ENCODE measurements at places on chromosomes 12 and 14.

DNA sequence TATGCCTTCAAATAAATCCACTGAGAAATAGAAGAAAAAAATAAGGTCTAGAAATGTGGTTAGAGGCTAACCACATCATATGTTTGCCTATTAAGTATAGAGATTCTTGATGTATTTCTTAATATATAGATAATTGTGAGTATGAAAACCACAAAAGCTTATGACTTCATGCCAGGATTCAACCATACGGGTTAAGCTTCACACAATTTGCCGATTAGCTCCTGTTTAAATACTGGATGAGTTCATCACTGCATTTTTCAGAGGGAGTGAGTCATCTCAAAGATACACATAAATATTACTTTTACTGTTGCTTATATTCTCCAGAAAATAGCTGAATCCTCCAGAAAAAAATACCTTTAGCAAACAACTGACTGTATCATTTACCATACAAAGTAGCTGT, 79.6 kb downstream of the RPL10L start:
- DNase-seq, result no peak

GRCh38 chr14:31122921-31123320, 84.7 kb downstream of the HECTD1 start:
- no peak for DNase-seq

- no peak for DNase-seq
Measured at GRCh38 chr12:57604454-57604991, at the start of gene DTX3. TSS of gene DTX3 (plus strand) at chr12:57604824. CDS start at chr12:57606518, 1,694 bp downstream.

- no peak for DNase-seq
Measured at GRCh38 chr14:99538275-99538674, 57.1 kb downstream of the CCNK start.

GRCh38 chr14:68501614-68502052, 291.2 kb downstream of the ZFP36L1 start:
- DNase-seq, result no peak

- DNase-seq, result no peak
Measured at GRCh38 chr12:84955298-84955697, 42.7 kb upstream of the SLC6A15 start.

GRCh38 chr14:36520601-36521525, 831 bp upstream of the NKX2-1 start:
- no peak for DNase-seq

DNA sequence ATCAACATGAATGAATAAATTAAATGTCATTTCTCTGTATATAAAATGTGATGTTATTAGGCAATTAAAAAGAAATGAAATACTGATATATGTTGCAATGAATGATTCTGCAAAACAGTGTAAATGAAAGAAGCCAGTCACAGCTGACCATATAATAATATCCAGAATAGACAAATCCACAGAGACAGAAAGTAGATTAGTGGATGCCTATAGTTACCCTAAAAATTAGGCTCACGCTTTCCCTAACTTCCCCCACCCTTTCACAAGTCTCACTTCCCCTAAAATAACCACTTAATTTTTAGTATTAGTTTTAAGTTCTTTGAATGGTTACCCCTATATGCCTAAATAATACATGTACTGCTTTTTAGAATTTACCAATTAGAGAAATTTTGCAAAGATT, 348.9 kb upstream of the FAR2 start:
- no peak for DNase-seq

DNA sequence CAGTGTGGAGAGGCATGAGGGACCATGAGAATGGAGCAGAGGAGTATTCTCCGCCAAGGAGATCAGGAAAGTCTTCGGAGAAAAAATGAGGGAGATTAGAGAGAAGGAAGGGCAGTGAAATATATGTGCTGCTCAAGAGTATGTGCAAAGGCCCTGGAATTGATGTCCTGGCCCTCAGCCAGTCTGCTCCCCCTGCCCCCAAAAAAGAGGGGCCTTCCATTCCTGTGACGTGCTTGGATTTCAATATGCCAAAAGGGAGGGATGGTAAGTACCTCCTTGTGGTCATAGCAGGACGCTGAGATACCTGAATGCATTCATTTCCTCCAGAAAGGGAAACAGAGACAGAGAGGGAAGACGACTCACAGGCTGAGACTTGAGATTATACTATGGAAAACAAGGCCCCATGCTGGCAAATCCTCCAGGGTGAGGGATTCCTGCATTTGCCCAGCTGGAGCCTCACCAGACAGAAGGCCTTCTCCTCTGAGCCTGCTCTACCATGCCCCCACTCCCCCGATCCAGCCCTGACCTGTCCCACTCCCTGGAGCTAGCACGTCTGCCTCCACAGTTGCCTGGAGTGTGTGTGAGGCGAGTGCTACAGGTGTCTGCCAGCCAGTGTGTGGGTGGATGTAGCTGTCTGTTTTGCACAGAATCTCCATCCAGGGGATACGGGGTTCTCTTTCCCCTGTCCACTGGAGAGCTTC, 3.9 kb upstream of the RARG start:
- DNase-seq, result no peak

- DNase-seq, result no peak
Measured at GRCh38 chr12:52323416-52324152, 2.4 kb upstream of the KRT83 start.

DNA sequence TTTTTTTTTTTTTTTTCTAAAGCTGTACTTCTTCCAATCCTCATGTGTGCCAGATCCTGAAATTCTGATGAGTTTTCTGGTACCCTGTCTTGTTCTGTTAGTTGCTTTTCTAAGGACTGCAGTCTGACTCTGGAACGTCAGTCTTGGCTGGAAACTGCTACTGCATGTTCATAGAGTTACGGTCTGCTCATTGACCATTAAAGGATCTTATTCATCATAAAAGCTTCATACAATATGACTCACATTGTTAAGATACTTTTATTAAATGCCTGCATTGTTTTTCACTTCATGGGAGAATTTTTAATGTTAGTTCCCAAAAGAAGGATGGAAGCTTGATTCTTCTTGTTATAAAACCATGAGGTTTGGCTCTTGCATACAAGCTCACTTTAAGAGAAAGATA, 233.6 kb downstream of the SYT10 start:
- DNase-seq, result no peak

GRCh38 chr12:54984658-54985376, at the start of gene TESPA1:
TSS of gene TESPA1 (minus strand) at chr12:54984762. CDS start at chr12:54974562, 10,200 bp downstream.
- peak; percentile 42 for DNase-seq

- DNase-seq, result peak; percentile 9
Measured at GRCh38 chr14:65847075-65847847, 434.7 kb downstream of the FUT8 start.

- DNase-seq, result no peak
Measured at GRCh38 chr12:116943419-116944372, 32.9 kb downstream of the FBXW8 start.

- DNase-seq, result no peak
Measured at GRCh38 chr14:85619851-85620250, 89.9 kb downstream of the FLRT2 start.

DNA sequence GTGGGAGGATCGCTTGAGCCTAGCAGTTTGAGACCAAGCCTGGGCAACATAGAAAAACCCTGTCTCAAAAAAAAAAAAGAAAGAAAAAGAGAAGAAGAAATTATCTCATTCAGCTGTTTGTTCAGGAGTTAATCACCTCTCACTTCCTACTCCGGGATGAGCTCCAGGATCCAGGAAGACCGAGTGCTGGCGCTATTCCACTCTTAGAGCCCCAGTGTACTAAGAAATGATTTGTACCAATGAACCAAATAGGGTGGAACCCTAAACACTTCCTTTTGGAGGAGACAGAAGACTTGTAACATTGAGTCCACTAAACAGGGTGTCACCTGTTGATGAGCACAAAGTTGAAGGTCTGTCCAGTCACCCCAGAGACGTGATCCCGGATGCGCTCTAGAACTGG, 3.6 kb downstream of the ALKBH2 start:
- DNase-seq, result no peak

GRCh38 chr12:53626702-53627169, 554 bp upstream of the ATF7 start:
- DNase-seq, result no peak

DNA sequence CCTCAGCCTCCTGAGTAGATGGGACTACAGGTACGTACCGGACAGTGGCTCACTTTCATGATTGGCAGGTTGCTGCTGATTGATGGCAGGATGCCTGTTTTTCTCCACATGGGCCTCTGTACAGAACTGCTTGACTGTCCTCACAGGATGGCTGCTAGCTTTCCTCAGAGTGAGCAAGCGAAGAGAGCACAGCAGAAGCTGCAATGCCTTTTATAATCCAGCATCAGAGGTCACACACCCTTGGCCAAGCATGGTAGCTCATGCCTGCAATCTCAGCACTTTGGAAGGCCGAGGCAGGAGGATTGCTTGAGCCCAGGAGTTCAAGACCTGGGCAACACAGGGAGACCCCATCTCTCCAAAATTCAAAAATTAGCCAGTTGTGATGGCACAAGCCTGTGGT, 31.0 kb downstream of the ARF6 start:
- DNase-seq, result no peak

DNA sequence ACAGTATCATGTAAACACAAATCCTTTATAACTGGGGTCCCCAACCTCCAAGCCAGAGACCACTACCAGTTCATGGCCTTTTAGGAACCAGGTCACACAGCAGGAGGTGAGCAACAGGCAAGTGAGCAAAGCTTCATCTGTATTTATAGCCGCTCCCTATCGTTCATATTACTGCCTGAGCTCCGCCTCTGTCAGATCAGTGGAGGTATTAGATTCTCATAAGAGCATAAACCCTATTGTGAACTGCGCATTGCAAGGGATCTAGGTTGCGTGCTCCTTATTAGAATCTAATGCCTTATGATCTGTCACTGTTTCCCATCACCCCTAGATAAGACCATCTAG, 49.9 kb downstream of the LRP6 start:
- DNase-seq, result no peak

DNA sequence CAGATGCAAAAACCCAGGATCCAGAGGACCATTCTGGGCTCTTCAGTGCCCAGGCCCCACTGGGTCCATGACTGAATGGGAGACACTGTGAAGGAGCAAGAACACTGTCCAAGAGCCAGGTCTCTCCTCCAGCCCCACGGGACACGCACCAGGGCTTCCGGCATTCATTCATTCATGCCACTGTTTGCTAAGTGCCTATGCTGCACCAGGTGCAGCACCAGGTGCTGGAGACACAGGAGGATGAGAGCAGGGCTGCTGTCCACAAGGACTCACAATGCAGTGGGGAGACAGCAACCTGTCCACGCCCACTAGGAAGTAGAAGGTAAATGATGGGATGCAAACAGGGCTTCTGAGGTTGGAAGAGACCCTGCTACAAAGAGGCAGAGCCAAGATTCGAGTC, 20.4 kb downstream of the CLMN start:
- DNase-seq, result no peak

GRCh38 chr12:111434049-111434448, 28.3 kb downstream of the SH2B3 start:
- DNase-seq, result no peak

- no peak for DNase-seq
Measured at GRCh38 chr12:113894697-113895096, 71.4 kb downstream of the RBM19 start.

DNA sequence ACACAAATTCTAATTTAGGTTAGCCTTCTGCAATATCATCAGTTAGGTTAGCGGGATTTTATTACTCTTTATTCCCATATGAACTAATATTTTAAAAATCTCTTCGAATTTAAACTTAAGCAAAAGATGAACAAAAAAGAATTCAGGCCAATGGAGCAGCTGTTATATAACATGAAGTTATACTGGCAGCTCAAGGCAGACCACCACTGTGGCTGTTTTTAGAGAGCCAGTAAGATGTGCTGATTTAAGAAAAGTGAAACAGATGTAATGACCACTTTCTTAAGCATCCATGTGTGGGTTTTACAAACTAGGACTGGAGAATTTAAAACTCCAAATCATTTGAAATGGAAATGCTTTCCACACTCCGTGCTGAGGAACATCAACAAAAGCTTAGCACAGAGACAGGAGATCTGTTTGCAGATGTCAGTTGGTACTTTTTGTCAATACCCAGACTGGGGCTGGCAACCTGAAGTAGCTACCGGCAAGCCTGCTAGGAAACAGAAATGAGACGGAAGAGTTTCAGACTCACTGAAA, 164.9 kb downstream of the TTC7B start:
- no peak for DNase-seq

DNA sequence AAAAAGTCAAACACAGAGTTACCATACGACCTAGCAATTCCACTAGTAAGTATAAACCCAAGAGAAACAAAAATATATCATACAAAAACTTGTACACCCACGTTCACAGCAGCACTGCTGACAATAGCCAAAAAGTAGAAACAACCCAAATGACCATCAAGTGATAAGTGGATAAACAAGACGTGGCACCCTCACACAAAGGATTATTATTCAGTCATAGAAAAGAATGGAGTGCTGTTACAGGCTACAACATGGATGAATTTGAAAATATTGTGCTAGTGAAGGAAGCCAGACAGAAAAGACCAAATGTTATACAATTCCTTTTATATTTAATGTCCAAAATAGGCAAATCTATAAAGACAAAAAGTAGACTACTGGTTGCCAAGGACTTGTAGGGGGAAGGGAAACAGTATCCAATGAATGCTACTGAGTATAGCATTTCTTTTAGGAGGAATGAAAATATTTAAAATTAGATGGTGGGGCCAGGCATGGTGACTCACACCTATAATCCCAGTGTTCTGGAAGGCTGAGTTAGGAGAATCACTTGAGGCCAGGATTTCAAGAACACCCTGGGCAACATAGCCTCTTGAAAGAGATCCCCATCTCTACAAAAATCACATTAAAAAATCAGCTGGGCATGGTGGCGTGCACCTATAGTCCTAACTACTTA, 41.9 kb downstream of the SPTLC2 start:
- no peak for DNase-seq

DNA sequence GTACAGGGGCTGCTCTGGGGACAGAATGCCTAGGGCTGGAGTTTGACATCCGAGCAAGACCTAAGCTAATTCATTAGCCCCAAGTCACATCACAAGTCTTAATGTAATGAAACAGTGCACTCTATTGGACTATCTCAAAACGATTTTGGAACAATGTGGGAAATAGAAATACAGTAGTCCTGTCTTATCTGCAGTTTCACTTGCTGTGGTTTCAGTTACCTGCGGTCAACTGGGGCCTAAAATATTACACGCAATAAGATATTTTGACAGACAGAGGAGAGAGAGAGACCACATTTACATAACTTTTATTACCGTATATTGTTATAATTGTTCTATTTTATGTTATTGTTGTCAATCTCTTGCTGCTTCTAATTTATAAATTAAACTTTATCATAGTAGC, 21.1 kb downstream of the MOAP1 start:
- no peak for DNase-seq

- no peak for DNase-seq
Measured at GRCh38 chr12:42565633-42566032, 23.9 kb downstream of the PRICKLE1 start.

Measured in stimulated activated CD4-positive, alpha-beta T cell treated with anti-CD3 and anti-CD28 coated beads, Interleukin-1b, Interleukin-23, amount 100 ng/mL, for 24 hours (primary cell).